ENCODE measurements at places on chromosomes 4 and X. TPM values are rescaled to one million over a fixed set of nuclear protein-coding genes. Genes with fewer than 3 reads are reported as not detected.

DNA sequence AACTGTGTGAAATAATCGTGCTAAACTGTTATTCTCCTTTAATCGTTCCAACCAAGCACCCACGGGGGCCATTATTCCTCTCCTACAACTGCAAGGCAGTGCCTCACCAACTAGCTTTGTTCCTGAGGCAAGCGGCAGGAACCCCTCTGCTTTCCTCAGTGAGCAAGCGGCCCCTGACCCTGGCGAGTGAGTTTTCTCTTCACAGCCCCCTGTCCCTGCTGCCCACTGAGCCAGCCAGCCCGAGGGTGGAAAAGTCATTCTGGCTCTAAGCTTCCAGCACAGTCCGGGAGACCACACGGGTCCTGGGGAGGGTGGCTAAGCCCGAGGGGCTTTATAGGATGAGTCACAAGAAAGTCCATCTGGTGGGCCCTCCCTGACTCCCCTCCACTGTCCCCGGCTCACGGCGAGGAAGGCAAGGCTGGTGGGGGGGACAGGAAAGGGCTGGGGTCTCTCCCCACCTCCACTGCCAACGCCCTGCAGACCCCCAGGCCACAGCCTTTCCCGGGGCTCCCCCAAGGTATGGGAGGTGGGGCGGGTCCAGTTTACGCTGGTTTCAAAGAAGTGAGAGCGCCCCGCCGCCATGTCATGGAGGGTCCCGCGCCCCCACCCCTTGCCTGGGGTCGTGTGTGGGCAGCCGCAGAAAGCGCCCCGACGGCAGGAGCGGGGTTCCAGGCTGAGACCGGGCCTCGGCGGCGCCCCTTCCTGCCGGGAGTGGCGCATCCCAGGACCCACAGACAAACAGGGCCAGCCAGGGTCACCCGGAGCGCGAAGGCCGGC lies 45.0 kb downstream of the CPLX1 start:
- H3K27me3 ChIP-seq: peaks cover 13% of the 10 kb centered on the region
- H3K4me3 ChIP-seq: peak overlapping the region; percentile 83
- peaks cover 32% of the 10 kb centered on the region for H3K4me1 ChIP-seq
- peaks cover 23% of the 10 kb centered on the region for H3K36me3 ChIP-seq

Gene WNK3
- 22.6 TPM for total RNA-seq

DNA sequence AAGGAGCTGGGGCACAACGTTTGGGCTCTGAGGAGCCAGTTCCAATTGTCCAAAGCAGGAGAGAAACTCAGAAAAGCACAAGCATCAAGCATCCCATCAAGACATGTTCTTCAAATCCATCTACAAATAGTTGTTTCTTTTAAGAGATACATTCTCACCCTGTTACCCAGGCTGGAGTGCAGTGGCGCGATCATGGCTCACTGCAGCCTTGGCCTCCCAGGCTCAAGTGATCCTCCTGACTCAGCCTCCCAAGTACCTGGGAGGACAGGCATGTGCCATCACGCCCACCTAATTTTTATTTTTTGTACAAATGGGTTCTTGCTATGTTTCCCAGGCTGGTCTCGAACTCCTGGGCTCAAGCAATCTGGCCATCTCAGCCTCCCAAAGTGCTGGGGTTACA lies 18.1 kb downstream of the NELFA start:
- H3K4me1 ChIP-seq: no peaks in the 10 kb centered on the region
- peaks cover 12% of the 10 kb centered on the region for H3K36me3 ChIP-seq
- no peak for DNase-seq
- H3K27me3 ChIP-seq: no peaks in the 10 kb centered on the region
- H3K4me3 ChIP-seq: no peak overlapping the region

- no peak overlapping the region for H3K4me3 ChIP-seq
- no peaks in the 10 kb centered on the region for H3K27me3 ChIP-seq
- H3K27ac ChIP-seq: no peak overlapping the region
- peaks cover 2% of the 10 kb centered on the region for H3K4me1 ChIP-seq
Observed at GRCh38 chr4:23455456-23456158, 434.2 kb downstream of the PPARGC1A start.

- H3K27ac ChIP-seq: no peak overlapping the region
- DNase-seq: no peak
- no peak overlapping the region for H3K4me3 ChIP-seq
- peaks cover 10% of the 10 kb centered on the region for H3K4me1 ChIP-seq
- H3K27me3 ChIP-seq: no peaks in the 10 kb centered on the region
- H3K36me3 ChIP-seq: no peaks in the 10 kb centered on the region
Observed at GRCh38 chr4:117796677-117797076, 237.6 kb upstream of the NDST3 start.

GRCh38 chr4:170476351-170476750 lies 386.6 kb upstream of the AADAT start:
- H3K27me3 ChIP-seq: no peaks in the 10 kb centered on the region
- H3K4me3 ChIP-seq: no peak overlapping the region
- H3K4me1 ChIP-seq: no peaks in the 10 kb centered on the region
- H3K27ac ChIP-seq: no peak overlapping the region
- DNase-seq: no peak

Gene ADGRG2
- total RNA-seq: 0.81 TPM

DNA sequence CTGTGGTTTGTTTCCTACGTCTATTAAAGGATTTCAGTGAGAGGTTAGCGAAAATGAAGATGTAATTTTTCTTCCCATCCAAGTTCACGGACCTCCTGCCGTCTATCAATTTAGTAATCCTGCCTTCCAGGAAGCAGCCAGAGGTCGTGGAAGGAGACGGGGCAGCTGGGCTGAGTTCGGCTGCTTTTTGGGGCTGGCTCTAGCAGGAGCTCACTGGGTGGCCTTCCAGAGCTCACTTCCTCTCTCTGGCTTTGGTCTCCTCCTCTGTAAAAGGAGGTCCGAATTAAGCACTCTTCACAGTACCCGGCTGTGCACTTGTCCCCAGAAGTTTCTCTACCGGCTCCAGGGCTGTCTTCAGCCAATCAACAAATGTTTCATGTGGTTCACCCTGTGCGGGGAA lies 295.4 kb downstream of the BCOR start:
- H3K27ac ChIP-seq: no peak overlapping the region
- no peak overlapping the region for H3K4me3 ChIP-seq
- H3K27me3 ChIP-seq: peaks cover 6% of the 10 kb centered on the region
- DNase-seq: no peak
